ENCODE measurements at places on chromosomes 16 and 17. TPM values are rescaled to one million over a fixed set of nuclear protein-coding genes. Genes with fewer than 3 reads are reported as not detected.
A peak's percentile ranks its signal among the peaks of the same experiment; 100 is the strongest.

DNA sequence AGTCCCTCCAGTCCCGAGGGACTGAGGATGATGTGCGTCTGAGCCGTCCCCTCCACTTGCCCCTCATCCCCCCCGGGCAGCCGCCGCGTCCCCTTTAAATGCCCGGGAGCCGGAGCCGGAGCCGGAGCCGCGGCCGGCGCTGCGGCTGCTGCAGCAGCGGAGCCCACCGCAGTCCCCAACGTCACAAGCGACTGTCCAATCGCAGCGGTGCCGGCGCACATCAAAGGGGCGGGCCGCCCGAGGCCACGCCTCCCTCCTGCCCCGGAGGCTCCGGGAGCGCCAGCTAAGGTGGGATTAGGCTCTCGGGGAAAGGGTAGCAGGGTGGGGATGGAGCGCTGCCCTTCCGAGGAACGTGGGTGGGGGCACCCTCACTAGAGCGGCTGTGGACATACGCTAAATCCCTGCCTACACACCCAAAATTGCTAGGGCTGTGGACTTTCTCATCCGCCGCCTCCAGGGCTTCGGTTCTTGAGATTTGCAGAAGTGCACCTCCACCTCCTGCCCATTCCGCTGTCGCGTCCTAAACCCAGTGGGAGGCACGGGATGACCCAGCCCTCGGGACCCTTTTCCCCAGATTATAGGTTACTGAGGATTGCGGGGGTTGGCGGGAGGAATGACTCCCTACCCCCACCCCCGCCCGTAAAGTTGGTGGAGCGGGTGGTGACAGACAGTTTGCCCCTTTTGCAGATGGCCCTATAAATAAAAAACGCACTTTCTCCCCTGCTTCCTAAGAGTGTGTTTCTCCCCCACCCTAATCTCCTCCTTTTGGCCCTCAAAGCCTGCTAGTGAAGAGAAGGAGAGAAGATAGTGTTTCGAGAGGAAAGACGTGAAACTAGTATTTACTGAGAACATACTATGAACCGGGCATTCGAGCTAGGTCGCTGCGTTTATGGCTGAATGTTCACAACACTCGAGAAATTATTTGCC is at the start of gene PHOSPHO1:
Gene PHOSPHO1, minus strand, starts transcription at position 152 of the 927 bp plus-strand sequence. CDS start 4,096 bp downstream, outside the sequence.
- peak; percentile 85 for DNase-seq

- no peak for DNase-seq
Measured at GRCh38 chr17:65985571-65985970, 206.4 kb downstream of the CEP112 start.

The IL34 gene
- total RNA-seq = 0.23 TPM

DNA sequence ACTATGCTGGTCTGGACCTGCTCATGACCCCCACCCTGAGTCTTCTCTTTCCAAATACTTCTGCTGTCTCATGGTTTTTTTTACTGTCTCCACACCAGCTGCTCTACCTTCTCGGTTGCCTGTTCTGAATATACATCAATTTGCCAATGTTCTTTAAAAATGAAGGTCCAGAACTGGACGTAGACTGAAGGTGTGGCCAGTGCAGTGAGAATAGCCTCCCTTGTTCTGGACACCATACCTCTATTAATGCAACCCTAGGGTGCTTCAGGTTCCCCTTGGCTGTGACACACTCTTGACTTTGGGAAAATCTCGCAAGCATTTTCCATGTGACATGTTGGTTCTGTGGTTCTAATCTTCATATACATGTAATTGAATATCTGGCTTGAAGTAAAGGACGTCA is 15.3 kb upstream of the IL21R start:
- no peak for DNase-seq

- DNase-seq = no peak
Measured at GRCh38 chr17:82503094-82503727, 16.3 kb upstream of the FOXK2 start.

The TNFRSF13B gene
- total RNA-seq = not detected

The CBFA2T3 gene
- total RNA-seq = not detected

GRCh38 chr17:5893741-5894140 is 176.4 kb upstream of the WSCD1 start:
- no peak for DNase-seq

GRCh38 chr16:17211797-17212196 is 259.0 kb downstream of the XYLT1 start:
- DNase-seq = no peak

The NEURL4 gene
- 34.2 TPM for total RNA-seq

The ABCC12 gene
- not detected for total RNA-seq

- DNase-seq = no peak
Measured at GRCh38 chr17:74008196-74008595, 195.3 kb upstream of the RPL38 start.

DNA sequence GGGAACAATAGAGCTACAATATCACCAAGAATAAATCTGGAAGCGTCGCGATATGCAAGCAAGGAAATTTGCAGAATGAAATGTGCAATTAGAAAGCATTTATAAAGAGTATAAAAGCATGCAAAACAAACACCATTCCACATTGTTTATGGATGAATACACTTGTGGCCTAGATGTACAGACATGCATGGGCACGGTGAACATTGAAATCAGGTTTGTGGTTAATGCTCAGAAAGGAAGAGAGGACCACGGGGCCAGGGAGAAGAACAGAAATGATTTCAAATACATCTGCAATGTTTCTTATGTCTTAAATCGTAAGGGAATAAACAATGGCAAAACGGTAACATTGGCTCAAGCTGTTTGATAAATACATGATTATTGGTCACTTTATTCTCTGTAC is 235.9 kb downstream of the FOXL1 start:
- DNase-seq = no peak

The CMTM1 gene
- 9.3 TPM for total RNA-seq

DNA sequence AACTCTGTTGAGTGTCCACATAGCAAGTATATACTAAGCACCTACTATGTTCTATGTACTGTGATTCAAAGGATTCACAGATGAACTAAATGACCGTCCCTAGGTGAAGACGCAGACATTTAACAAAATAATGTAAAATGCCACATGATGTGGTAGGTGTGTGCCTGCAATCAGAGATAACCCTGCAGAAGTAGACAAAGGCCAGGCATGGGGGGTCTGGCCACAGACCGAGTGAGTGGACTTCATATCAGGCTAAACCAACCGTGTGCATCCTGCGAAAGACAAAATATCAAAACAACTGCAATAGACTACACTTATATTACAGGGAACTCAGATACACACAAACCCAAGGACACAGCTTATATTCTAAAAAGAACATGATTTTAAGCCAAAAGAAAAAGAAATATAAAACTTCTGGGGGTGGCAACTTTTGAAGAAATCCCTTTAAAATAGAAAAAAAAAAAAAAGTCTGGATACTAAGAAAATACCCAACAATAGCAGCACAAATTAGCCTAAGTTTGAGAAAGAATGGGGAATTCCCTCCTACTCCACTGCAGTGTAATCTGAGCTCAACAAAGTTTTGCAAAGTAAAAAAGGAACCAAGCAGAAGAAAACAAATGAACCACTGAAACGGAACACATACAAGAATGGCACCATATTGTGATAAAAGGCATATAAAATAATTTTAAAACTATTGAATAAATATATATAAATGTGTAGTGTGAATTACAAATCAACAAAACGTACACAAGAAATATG is 12.3 kb downstream of the HSDL1 start:
- DNase-seq = no peak

DNA sequence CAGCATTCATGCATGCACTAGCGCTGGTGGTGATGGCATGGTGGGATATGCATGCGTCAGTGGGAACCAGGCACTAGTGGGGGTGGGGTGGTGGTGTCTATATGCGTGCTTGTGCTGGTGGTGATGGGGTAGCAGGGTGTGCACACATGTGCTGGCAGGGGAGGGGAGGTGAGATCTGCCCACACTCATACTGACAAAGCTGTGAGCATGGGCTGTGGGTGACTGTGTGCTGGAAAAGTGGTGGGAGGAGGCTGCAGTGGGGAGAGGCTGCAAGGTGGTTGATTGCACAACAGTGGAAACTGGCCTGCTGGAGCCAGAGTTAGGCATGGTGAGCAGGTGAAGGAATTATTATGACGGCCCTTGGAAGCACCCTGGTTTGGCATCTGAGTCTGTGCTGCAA is 31.3 kb upstream of the TEKT1 start:
- no peak for DNase-seq

The CAVIN1 gene
- total RNA-seq = 663 TPM

DNA sequence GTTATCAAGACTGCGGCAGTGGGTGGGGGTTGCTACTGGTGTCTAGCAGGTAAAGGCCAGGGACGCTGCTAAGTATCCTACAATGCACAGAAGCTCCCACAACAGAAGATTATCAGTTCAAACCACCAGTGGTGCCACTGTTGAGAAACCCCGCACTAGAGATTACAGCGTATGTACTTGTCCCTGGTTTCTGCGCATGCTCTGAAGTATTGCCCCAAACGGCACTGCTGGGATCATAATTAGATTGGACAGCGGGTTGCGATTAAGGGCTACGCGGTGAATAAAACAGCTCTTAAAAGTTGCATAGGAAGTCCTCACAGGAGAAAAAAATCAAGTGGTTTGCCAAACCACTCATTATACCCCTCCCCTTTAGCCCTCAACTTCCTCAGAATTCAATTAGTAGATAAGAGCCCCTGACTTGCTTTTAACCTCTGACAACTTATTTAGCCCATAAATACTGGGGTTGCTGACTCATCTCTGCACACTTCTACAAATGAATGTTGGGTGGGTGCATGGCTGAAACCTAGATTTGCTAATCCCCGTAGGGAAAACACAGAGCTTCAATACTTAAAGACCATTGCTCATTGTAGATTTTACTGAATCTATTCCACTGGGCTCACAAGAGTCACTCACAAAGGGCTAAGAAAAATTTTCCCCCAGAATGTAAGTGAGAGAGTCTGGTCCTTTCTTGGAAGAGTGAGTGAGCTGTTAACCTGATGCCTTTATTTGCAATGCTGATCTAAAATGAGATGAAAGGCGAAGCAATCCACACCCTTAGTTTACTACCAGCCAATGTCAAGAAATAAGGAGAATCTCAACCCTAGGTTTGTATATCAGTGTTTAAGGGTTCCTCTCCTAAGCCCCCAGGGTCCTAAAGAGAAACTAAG is 91.8 kb downstream of the RGS9 start:
- peak; percentile 79 for DNase-seq

DNA sequence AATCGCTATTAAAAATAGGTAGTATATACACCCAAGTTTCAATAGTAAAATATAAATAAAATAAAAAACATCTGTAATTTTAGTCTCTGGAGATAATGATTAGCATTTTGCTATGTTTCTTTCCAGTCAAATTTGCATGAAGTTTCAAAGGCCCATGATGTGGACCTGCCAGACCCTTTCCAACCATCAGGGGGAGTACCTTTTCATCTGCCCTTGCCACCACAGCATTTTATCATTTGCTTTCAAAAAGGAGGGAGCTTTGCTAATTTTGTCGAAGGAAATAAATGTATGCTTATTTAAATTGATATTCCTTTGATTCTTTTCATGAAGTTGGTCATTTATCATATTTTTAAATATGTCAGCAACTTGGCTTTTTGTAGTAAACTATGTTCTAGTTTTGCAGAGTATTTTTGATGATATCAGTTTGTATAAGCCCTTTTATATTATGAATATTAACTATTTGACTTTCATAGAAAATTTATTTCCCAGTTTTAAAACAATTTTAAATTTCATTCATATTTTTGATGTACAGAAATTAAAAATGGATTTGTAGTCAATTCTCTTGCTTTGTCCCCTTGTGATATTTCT is 115.2 kb upstream of the NETO2 start:
- DNase-seq = peak; percentile 33

- DNase-seq = no peak
Measured at GRCh38 chr17:6531575-6531974, 24.8 kb downstream of the PITPNM3 start.

- DNase-seq = no peak
Measured at GRCh38 chr16:67977469-67978227, 2.7 kb downstream of the DPEP3 start.

DNA sequence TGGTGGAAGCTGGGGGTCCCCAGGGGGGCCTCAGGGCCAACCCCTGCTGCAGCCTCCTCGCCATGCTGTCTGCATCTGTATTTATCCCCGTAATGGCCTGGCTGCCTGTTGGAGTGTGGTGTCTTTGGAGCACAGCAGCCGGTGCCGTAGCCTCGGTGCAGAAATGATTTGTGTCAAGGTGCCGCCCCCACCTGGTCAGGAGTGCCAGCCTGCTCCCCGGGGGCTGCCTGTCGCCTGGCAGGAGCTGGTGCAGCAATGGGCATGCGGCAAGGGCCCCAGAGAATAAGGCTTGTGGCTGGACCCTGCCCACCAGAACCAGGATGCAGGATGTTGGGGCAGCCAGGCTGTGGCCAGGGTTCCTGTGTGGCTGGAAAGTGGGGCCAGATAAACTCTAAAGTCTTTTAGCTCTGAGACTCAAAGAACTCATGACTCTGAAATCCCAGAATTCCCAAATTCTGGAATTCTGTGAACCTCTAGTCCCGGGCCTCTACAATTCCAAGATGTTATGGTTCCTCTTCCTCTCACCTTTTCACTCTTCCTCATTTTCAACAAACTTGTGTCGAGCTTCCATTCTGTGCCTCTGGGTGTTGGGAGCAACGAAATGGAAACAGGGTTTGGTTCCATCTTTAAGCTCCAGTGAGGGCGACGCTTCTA is 5.9 kb downstream of the CPNE2 start:
- DNase-seq = no peak

DNA sequence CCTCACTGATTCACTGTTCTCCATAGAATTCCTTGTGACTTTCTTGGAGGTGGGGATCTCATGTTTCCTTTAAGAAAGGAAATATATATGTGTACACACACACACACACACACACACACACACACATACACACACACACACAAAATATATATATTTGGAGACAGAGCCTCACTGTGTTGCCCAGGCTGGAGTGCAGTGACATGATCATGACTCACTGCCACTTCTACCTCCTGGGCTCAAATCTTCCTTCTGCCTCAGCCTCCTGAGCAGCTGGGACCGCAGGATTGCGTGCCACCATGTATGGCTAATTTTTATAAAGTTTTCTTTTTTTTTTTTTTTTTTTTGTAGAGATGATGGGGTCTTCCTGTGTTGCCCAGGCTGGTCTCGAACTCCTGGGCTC is 45.9 kb downstream of the CDH13 start:
- DNase-seq = no peak

- no peak for DNase-seq
Measured at GRCh38 chr16:28617874-28618273, 8.0 kb upstream of the SULT1A1 start.

The GDPD1 gene
- 4.9 TPM for total RNA-seq

DNA sequence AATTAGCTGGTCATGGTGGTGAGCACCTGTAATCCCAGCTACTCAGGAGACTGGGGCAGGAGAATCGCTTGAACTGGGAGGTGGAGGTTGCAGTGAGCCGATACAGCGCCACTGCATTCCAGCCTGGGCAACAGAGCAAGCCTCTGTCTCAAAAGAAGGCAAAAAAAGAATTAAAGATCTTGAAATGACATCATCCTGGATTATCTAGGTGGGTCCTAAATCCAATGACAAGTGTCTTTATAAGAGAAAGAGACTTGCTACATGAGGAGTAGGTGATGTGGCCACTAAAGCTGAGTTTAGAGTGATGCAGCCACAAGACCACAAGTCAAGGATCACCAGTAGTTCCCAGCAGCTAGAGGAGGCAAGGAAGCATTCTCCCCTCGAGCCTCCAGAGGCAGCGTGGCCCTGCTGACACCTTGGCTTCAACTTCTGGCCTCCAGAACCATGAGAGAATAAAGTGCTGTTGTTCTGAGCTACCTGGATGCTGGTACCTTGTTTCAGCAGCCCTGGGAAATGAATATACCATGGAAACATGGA is 15.8 kb downstream of the CIITA start:
- DNase-seq = no peak
